ENCODE measurements at places on chromosomes 2 and 18.

DNA sequence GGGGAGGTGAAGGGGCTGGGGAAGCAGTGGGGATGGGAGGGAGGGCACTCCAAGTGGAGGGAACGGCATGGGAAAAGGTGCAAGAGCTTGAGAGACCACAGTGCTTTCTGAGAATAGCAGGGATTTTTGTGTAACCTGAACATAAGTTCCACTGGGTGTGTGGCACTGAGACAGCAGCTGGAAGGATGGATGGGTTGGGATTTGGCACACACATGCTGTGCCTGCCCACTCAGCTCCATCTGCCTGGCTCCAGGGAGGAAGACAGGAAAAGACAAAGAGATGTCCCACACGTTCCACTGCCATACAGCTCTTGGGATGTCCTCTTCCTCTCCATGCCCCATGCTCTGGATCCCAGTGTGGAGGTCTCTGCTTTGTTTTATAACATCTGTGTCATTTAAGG is 114.1 kb upstream of the TEX51 start:
- no peak for DNase-seq

- no peak for DNase-seq
Observed at GRCh38 chr18:60022671-60023276, 123.0 kb downstream of the PMAIP1 start.

GRCh38 chr2:159895258-159896065 is 97.5 kb upstream of the CD302 start:
- no peak for DNase-seq

- no peak for DNase-seq
Observed at GRCh38 chr18:62353170-62353569, 28.1 kb downstream of the TNFRSF11A start.

DNA sequence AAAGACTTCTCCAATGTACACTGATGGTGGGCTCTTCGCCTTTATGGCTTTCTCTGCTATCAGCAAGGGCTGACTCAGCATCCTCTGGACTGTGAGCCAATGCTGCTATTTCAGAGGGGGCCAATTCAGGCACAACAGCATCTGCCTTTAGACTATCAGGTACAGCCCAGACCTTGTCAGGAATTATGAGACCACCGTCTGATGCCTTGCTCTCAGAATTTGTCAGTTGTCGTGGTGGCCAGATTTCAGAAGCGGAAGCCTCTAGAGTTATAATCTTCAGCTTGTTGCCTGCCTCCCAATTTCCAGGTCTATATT is 92.7 kb downstream of the ALPK2 start:
- DNase-seq = no peak

DNA sequence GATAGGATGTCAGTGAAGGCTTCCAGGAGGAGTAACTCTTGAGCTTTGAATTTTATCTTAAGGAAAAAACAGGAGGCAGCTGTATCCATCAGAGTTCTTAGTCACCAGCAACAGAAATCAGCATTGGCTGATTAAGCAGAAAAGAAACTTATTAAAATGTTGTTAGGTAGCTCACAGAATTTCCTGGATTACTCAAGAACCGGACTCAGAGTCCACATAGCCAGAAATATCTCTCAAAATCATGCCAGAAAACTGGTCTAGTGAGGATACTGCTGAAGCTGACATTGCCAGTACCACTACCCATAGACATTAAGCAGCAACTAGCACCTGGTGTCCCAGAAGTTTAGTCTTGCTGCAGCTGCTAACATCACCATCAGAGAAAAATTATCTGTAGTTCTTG is 10.1 kb upstream of the AFTPH start:
- DNase-seq = no peak

DNA sequence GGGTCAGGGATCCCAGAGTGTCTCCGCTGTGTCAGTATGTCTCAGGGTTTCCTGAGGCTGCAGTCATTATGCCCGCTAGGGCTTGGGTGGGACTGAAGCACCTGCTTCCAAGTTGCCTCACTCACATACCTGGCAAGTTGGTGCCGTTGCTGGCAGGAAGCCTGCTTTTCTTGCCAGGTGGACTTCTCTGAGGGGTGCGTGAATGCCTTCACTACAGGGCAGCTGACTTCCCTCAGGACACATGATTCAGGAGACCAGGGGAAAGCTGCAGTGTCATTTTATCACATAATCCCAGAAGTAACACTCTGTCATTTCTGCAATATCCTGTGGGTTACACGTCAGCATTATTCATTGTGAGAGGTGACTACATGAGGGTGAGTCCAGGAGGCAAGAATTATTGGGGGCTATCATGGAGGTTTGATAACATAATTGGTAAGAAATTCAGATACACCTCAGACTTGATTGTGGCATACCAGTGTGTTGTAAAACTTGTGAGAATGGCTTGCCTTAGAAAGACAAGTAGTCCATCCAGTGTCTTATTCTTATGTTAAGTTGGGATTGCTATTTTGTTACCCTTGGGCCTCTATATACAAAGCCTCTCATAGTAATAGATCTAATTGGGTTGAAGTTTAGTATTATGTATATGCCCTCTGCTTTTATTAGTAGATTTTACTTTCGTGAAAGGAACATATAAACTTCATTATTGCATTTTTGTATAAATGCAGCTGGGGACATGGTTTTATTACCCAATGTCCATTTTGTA is 44.1 kb downstream of the NEDD4L start:
- no peak for DNase-seq

GRCh38 chr2:12484536-12485115 is 232.1 kb upstream of the TRIB2 start:
- no peak for DNase-seq

DNA sequence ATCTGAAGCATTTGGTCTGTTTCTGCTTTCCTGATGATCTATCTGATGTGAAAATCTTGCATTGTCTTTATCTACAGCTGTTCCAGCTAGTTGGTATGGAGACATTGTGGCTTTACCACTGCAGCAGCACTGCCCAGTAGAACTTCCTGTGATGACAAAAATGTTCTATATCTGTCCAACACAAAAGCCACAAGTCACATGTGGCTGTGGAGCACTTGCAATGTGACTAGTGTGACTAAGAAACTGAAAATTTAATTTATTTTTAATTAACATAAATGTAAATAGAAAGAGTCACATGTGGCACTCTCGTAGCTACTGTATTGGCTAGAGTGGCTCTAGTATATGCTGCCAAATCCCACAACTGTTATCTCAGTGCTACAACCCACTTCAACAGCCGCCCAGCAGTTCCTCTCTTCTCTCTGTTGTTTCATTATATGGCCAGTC is 425.7 kb downstream of the SETBP1 start:
- peak; percentile 36 for DNase-seq

DNA sequence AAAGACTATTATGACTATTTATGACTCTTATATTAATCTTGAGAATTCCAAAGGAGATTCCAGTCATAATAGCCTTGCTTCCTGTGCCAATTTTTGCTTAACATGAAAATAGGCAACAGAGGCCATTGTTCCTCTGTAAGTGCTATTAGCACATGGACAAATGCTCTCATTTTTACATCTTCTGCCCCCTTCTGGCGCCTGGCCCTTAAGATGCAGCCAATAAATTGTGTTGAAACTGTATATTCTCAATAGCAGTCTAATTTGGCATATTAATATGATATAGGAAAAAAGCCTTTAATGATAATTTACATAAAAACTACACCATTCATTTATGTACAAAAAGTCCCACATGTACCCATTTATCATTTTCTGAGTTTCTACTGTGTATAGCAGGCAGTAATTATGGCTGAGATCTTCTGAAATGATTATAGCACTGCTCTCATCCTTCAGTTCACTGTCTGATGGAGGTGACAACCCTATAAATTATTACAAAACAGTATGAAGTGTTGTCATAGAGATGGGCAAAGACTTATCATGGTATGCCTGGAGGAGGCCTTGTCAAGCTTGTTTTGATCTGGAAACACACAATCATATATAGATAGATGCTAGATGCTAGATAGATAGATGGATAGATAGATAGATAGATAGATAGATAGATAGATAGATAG is 613.3 kb downstream of the TSN start:
- no peak for DNase-seq

Data from NCI-H2029 (cell line).